ENCODE measurements at places on chromosomes 4 and X.

DNA sequence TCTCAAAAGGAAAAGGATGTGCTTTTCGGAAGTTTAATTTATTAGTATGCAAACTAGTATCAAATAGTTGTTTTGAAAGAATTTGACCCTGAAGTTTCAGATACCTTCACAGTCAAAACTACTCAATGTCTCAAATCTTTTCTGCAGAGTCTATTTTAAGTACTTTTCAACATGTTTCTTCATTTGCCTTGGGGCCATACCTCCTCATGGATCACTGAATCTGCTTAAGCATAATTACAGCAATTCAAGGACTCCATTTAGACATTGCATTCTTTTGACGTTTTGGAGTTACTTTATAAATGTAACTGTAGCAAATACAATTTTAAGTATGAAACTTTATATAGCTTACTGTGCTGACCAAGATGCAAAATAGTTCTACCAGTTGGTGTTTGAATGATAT is 25.5 kb downstream of the PALLD start:
- DNase-seq = no peak

GRCh38 chr4:20761382-20761781 is 61.1 kb downstream of the PACRGL start:
- DNase-seq = no peak

DNA sequence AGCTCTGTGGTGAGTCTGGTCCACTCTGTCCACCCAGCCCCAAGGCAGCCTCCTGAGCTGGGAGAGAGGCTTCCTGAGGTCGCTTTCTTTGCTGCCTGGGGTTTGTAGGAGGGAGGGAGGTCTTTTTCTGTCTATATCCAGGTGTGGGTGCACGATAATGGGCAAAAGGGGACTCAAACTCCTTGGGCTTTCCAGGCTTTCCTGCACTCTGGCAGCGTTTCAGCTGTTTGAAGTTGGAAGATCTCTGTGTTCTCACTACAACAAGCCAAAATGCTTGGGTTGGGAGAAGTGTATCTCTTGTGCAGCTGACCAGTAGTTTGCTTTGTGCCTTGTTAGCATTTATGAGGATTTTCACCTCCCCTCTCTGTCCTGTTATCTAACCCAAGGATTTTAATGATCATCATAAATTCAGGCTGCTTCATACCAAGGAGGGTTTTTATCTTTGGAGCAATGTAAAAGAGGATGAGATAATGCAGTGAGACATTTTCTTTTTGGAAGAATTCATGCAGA is 126.3 kb downstream of the REPS2 start:
- no peak for DNase-seq

DNA sequence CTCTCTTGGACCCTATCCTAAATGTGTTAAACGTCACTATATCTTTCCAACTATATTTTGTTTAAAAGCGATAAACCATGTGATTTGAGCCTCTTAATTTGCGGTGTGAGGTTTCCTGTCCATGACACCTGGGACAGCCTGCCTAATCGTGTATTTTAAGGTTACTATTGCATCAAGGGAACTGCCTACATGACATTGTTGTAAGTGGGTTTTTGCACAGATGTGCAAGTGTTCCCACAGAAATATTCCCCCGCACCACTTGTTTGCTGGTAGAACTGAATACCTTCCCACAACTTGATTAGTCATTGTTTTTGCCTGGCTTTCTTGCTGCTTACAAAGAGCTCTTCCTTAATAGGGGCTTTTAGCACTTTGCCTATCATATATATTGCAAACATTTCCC is 5.1 kb upstream of the FAM184B start:
- DNase-seq = peak; percentile 56

DNA sequence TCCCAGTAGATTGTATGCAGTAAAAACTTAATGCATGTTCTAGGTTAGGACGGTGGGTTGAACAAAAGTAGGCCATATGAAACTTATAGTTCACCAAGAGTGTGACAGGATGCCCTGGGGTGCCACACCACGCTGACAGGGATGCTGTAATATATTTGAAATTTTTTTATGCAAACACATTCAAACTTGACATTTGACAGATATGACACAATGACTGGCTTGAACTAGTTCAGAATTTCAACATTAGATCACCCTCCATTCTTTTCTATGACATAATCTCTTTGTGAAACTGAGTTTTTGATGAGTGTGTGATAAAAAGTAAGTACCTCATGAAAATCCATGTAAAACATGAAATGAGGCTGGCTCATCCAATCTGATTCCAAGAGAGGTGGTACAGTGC is 198.4 kb downstream of the PALLD start:
- peak; percentile 40 for DNase-seq

GRCh38 chr4:41963105-41963504 is 18.5 kb upstream of the DCAF4L1 start:
- peak; percentile 38 for DNase-seq

DNA sequence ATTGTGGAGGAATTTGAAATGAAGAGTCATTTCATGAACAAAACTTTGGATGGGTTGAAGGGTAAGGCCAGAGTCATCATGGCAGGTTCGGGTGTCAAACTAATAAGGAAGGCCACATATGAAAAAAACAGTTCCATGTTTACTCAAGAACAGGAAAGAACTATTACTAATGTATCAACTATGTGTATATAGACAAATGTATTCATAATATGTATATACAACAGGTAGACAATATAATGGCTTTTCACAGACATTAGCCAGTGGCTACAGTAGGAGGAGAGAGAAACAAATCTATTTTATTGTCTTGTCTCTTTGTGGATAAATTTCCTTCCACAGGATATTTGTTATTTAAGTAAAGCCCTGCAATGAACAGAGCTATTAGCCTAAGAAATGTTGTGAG is 101.1 kb downstream of the CBLL2 start:
- DNase-seq = no peak
